IMR-90 (cell line): ENCODE measurements at places on chromosomes 2 and 18. TPM values are rescaled to one million over a fixed set of nuclear protein-coding genes. Genes with fewer than 3 reads are reported as not detected.
A peak's percentile ranks its signal among the peaks of the same experiment; 100 is the strongest.

GRCh38 chr2:66093371-66093770 is 341.6 kb upstream of the MEIS1 start:
- DNase-seq: no peak

GRCh38 chr18:49550621-49551339 is 11.1 kb upstream of the LIPG start:
- no peak for DNase-seq

DNA sequence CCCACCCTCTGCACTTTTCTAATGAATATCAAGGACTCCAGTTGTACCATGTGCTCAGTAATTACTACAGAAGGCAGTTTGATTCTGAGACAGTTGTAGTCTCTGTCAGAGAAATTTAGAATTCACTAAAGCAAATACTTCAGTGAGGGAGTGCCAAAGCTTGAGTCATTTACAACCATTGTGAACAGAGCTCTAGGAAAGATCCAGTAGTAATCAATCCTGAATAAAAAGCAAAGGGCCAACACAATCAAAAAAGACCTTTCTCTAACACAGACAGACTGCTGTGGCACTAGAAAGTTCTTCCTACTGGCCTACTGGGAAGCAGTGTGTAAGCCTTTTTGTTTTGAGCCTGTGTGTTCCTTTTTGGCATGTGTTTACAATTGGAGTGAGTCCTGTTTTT is 135.6 kb upstream of the UNC80 start:
- no peak for DNase-seq

- DNase-seq: peak; percentile 16
These were observed 46.6 kb downstream of the GBX2 start for GRCh38 chr2:236121546-236121945.

DNA sequence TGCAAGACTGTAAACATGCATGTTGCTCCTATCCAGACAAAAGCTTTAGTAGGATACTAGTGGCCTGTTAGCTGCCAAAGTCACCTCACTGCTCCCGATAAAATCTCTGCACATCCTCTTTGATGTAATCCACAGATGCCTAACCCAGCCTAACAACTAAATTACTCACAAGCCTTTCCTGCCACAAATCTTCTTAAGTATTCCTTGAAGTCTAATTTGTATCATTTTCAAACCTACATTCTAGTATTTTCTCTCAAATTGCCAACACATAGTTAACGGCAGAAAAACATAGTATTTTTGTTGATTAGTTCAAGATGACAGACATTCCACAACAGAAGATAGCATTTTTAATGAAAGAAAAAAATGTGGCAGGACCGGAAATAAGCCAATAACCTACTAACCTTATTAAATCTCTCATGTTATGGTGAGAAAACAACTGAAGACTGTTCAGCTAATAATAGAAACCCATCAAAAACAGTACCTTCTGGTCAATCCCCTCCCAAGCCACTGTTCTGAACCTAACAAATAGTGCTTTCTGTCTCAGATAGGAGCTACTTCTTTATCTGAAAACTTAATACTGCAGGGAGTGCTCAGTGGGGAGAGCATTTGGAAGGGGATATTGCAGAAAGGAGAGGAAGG is at the start of gene MPP4:
TSS of gene MPP4 (minus strand) at position 57 of the 639 bp plus-strand sequence. CDS start 4,690 bp downstream, outside the sequence.
- peak; percentile 46 for DNase-seq

- no peak for DNase-seq
These were observed 72.5 kb downstream of the ARL6IP6 start for GRCh38 chr2:152790883-152791282.

DNA sequence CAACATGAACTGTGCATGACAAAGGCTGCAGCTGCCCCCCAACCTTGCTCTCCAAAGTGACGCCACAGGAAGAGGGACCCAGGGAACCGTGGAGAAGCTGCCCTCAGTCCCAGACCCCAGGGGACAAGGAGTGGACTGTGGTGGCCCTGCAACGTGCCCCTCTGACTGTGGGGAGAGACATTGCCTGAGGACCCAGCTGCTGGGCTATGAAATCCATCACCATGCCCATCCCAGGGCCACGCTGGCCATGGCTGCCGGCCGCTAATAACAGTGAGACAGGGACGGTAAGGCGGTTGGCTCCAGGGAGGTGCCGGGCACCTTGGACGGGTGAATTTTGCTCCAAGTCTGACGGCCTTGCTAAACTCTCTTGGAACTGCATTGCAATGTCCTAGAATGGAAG is 211.3 kb upstream of the HDAC4 start:
- DNase-seq: no peak

DNA sequence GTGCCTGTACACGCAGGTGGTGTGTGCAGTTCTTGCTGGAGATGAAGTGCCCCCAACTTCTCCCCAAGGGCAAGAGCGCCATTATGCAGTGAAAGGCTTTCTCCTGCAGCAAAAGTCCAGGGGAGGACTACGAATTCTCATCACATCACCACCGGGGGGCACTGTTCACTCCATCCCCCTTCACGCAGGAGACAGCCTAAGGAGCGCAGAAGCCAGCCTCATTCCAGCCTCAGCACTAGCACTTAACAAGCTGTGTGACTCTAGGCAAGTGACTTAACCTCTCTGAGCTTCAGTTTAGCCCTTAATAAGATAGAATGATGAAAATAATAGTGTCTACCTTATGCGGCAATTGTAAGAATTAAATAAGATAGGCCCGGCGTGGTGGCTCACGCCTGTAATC is 32.3 kb downstream of the DNMT3A start:
- DNase-seq: peak; percentile 50

DNA sequence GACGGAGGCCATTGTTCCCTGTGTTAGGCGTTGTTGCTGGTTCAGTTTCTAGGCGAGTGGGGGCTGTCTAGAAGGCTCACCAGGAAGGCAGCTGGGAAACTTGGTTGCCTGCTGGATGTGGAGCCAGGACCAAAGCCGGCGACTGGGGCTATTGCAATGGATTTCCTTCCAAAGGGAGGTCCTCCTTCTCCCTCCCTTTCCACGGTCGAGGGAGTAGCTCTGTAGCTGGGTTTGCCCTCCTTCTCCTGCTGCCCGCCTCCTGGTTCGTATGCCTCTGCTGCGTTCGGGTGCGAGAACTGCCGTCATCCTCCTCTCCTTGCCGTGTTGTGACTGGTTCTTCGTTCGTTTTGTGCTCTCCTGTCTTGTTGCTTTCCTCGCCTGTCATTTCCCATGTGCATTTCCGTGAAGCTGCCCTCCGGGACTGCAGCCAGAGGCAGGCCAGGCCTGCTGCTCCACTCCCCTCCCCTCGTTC is 203.4 kb downstream of the NEDD4L start:
- DNase-seq: peak; percentile 11

DNA sequence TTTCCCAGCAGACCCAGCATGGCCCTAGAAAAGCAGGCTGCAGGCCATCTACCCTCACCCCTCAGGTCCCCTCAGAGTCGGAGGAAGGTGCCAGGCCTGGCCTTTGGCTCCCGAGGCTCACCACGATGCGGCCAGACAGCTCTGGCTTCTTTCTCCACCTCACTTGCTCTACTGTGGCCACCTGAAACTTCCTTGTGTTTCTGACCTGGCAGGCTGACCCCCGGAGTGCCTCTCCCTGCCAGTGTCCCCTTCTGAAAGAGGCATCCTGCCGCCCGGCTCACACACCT is 375.0 kb upstream of the HS6ST1 start:
- no peak for DNase-seq

DNA sequence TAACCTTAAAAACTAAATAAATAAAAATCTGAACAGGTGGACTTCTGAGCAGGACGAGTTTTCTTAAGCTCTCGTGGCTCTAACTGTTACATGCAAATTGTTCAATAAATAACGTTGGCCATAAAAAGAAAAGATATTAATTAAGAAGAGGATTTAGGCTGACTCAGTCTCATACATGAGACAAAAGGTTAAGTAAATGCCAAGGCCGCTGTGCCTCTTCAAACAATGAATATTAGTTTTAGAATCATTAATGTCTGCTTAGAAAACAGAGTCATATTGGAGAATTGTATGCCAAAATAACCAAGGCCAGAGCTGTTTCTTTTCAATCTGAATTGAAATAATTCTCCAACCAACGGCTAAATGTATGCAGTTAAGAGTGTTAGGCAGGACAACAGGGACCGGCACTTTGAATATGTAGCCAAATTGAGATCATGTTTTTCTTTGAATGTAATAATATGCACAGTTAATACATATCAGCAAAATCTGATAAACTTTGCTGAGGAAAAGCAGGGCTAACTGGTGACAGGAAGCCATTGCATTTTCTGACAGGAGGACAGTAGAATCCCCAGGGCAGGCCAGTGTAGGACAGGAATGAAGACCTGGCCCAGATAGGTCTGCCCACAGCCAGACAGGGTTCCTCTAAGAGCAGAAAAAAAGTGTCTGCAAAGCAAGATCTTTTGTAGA is 1041.4 kb upstream of the FANCL start:
- no peak for DNase-seq

DNA sequence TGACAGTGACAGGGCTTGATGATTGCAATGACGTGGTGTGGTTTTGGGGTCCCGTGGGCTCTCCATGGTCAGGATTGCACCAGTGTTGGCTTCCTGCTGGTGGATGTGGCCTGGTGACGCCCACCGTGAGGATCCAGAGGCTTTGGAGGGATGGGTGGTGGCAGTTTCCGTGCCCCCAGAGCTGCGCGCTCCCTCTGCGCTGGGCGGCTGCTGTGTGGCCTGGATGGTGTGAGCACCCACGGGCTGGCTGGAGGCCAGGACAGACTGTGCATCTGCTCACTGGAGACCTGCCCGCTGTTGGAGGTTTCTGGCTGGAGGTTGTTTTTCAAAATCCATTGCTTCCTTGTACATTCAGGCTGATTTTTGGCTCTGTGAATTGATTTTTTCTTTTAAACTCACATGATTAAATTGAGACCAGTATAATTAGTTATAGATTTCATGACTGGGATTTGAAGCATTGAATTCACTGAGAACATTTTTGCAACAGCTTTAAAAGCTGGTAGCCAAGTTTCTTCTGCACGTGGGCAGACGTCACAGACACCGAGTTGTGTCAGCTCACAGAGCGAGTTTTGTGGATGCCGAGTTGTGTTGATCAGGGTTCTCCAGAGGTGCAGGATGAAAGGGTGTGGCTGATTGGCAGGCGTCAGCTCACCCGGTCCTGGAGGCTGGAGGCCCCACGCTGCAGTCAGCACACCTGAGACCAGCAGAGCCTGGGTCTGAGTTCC is 72.7 kb downstream of the KCNG2 start:
- no peak for DNase-seq

STON1 gene
- 5.7 and 6.9 TPM in 2 replicates for total RNA-seq

GRB14 gene
- total RNA-seq: not detected in 2 replicates

ACMSD gene
- total RNA-seq: not detected in 2 replicates

HOXD9 gene
- not detected in 2 replicates for total RNA-seq

ZNF24 gene
- total RNA-seq: 20.8 and 38.3 TPM in 2 replicates

ELOA2 gene
- not detected in 2 replicates for total RNA-seq

SIGLEC15 gene
- total RNA-seq: 0.83 and 1.1 TPM in 2 replicates

MGAT4A gene
- under 0.01 TPM in 2 replicates for total RNA-seq

NFU1 gene
- total RNA-seq: 24.0 and 40.0 TPM in 2 replicates

NT5DC4 gene
- not detected in 2 replicates for total RNA-seq

LCT gene
- under 0.01 TPM in 1 of 2 replicates, not detected in the other for total RNA-seq

CMPK2 gene
- 0.18 and 0.28 TPM in 2 replicates for total RNA-seq

SPAG16 gene
- total RNA-seq: 7.3 and 16.9 TPM in 2 replicates
